ENCODE measurements at places on chromosomes 11 and 22.

DNA sequence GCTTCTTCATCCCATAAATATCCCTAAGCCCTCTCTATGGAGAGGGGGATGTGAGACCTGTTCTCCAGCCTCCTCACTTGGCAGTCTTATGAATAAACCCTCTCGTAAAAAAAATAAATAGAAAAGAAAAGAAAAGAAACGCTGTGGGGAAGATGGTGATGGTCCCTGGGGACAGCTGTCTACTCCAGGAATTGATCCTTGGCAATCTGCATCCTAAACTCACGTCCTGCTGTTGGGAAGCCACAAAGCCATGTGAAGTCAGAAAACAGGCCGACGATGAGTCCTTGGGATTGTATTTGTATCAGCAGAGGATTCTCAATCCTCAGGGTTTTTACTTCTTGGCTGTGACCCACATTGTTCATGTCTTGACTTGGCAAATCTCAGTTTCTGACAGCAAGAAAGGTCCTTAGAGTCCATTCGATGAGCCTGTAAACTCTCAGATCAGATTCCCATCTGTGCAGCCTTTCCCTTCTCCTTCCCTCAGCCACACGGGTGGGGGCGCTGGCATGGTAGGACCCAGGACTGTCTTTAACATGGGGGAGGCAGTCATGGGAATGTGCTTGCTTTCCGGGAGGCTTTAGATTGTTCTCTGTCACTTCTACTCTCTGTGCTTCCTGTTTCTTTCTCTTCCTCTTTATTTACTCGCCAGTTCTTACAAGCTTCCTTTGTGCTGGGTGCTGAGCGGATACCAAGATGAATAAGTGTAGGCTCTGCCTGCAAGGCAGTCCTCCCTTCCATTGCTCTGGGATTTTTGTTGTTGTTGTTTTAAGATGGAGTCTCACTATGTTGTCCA lies 24.9 kb downstream of the TCP11L1 start:
- no peak for DNase-seq

DNA sequence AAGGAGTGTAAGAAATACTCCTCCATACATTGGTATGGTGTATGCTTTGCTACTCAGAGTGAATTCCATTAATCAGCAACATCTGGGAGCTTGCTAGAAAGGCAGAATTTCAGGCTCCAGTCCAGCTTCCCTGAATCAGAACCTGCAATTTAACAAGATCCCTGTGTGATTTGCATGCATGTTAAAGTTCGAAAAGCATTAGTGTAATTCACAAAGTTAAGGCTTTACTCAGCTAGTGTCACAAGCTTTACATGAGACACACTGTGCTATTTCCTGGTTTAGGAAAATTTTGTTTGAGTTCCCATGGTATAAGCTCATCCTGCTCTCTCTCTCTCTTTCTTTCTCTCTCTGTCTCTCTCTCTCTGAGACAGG lies 37.0 kb upstream of the HEPHL1 start:
- peak; percentile 26 for DNase-seq

GRCh38 chr11:47514825-47515647 lies 37.9 kb downstream of the CELF1 start:
- peak; percentile 74 for DNase-seq

GRCh38 chr11:69948256-69949141 lies 129.3 kb upstream of the FGF3 start:
- no peak for DNase-seq

DNA sequence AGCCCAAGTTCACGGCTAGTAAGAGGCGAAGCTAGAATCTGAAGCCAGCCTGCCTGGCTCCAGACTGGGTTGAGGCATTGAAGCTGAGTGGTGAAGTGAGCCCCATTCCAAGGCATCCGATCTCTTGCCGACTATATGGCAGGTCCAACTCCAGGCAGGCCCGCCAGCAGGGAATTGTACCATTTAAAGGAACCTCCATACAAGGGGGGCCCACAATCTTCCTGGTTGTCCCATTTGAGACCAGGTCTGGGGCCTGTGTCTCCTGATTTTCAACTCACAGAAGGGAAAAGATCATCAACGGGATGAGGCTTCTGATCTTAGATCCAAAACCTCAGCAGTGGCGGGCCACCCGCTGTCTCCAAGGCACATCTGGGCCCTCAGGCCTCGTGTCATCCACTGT lies 4.1 kb downstream of the SCN2B start:
- DNase-seq = no peak

- DNase-seq = no peak
Observed at GRCh38 chr22:33880986-33881385, 39.3 kb downstream of the LARGE1 start.

GRCh38 chr11:73028611-73029010 lies 113.5 kb downstream of the FCHSD2 start:
- no peak for DNase-seq
